Glomerular endothelial cell (primary cell): ENCODE measurements at places on chromosomes 7 and 10. TPM values are rescaled to one million over a fixed set of nuclear protein-coding genes. Genes with fewer than 3 reads are reported as not detected.

The RELN gene
- total RNA-seq: 6.2 and 8.1 TPM in 2 replicates

The MYOF gene
- 260 and 369 TPM in 2 replicates for total RNA-seq

The ANXA7 gene
- 76.1 and 102 TPM in 2 replicates for total RNA-seq

The DOCK4 gene
- 112 and 150 TPM in 2 replicates for total RNA-seq

- DNase-seq: no peak
These were observed 163.3 kb upstream of the AKR1E2 start for GRCh38 chr10:4662576-4663161.

DNA sequence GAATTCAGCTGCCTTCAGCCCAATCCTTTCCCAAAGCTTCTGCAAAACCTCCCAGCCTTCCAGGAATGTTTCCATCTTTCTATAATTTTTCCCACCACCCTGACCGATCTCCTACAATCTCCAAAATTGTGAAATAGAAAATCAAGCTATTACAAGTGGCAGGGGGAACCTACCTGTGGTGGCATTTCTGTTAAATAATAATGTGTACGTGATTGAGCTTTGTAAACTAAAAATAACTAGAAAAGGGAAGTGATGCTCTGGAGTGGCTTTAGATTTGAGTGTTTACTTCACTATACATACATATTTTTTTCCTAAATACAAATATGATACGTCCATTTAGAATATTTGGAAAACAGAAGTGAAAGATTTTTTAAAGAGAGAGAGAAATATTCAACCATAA, 593.6 kb downstream of the GRM8 start:
- DNase-seq: no peak

GRCh38 chr10:23540401-23541030, 101.6 kb downstream of the OTUD1 start:
- DNase-seq: no peak

DNA sequence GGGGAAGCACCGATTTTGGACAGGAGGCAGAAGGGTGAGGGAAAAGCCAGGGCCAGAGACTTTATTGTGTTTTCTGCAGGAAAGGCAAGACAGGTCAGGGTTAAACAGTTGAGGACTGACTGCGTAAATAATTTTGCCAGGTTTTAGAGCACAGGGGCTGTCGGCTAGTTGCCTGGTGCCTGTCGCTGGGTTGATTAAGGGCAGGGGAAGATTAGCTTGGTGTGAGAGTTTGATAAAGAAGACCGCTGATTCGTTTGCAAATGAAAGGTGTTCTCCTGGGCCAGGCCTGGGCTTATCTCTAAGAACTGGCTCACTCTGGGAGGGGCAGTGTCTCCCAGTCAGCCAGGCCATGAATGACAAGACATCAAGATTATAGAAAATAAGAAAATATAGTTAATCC, 75.6 kb downstream of the SLC37A3 start:
- DNase-seq: no peak

DNA sequence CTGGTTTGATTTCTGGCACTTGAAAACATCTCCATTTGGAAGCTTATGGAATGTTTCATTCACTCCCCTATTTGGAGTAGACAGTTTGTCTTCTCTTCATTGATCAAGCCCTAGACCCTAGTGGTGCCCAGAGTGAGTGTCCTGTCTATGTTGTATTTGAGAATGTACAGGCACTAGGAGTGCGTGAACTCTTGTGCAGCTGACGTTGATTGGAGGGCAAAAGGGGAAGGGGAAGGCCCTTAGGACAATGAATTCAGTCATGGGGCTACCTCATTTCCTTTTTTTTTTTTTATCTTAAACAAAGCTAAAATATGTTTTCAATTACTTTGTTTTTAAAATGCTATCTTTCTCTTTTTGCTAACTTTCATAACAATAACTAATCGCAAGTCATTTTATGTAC, 66.5 kb downstream of the ADD3 start:
- DNase-seq: no peak
